ENCODE measurements at places on chromosomes 5 and 9.

- no peak for DNase-seq
Measured at GRCh38 chr9:134515026-134515821, 126.4 kb upstream of the COL5A1 start.

DNA sequence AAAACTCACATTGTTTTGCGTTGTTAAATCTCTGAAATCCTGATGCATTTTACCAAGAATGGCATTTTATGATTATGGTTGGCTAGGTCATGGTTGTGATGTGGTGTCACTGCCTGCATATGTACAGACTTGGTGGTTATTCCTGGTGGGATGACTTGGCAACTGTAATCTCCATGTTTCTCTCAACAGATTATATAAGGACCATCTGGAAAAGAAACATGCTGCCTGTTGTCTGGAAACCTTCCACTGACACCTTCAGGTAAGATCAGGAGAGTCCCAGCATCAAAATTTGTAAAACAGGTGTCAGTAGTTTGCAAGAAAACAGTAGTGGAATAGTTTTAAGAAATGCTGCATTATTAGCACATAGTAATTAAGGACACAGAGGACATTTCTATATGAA is 3.0 kb upstream of the ACER2 start:
- no peak for DNase-seq

GRCh38 chr5:171092194-171092593 is 216.9 kb upstream of the TLX3 start:
- DNase-seq: peak; percentile 51

- no peak for DNase-seq
Measured at GRCh38 chr9:132023419-132024180, 56.1 kb downstream of the MED27 start.

- DNase-seq: no peak
Measured at GRCh38 chr9:110601098-110601497, 21.6 kb upstream of the SVEP1 start.

GRCh38 chr9:72950875-72951442 is 1.9 kb downstream of the ALDH1A1 start:
- no peak for DNase-seq

- peak; percentile 74 for DNase-seq
Measured at GRCh38 chr5:4570047-4570995, 569.8 kb upstream of the ADAMTS16 start.

- no peak for DNase-seq
Measured at GRCh38 chr9:2681981-2682380, 35.3 kb upstream of the KCNV2 start.

- DNase-seq: no peak
Measured at GRCh38 chr5:112930082-112930344, 8.0 kb upstream of the REEP5 start.

DNA sequence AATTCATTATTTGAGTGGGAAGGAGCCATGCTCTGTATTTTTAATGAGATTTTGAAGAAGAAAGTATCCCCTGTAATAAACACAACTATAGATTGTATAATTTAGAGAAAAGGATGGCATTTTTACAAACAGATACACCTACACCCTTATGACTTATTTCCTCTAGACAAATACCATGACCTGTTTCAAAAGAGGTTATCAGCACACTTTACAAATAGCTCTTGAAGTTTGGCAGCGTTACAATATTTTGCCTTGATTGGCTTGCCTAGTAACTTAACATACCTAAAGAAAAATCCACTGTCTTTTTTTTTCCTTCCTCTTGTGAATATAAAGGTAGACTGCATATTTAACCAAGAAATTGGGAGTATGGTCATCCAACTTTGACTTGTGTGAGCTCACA is 28.5 kb upstream of the CETN3 start:
- no peak for DNase-seq

GRCh38 chr5:126108470-126108869 is 314.7 kb upstream of the GRAMD2B start:
- no peak for DNase-seq

DNA sequence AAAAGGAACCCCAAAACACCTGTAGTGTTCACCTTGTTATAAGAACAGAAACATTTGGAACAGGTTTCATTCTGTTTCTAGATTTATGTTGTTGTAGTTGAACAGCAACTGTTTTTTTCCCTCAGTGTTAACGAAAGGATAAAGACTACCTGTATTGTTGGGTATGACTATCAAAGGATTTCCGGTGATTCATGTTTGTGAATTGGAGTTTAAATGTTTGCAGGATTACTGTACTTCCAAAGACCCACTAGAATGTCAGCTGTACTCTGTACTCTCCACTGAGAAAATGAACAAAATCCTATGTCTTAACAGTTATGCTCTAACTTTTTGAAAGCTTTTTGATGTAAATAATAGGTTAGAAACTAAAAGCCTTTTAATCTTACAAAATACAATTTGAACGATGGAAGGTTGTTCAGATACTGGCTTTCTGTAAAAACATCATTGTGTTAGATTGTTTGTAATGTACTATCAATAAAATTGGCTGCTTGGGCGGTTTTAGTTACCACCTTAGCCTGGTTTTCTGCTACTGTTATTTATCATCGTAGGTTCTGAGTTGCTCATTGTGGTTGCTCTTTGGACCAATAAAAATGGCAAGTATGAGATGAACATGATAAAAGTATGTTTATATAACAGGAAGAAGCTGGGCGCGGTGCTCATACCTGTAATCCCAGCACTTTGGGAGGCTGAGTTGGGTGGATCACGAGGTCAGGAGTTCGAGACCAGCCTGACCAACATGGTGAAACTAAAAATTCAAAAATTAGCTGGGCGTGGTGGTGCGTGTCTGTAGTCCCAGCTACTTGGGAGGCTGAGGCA is 44.1 kb downstream of the DCP2 start:
- peak; percentile 60 for DNase-seq

- DNase-seq: no peak
Measured at GRCh38 chr9:132663851-132664250, 5.9 kb downstream of the DDX31 start.
